ENCODE measurements at places on chromosomes 16 and 17.

GRCh38 chr17:2090210-2090641 lies 35.3 kb downstream of the HIC1 start:
- DNase-seq = no peak

- DNase-seq = no peak
Observed at GRCh38 chr17:9529033-9529700, 46.5 kb downstream of the STX8 start.

DNA sequence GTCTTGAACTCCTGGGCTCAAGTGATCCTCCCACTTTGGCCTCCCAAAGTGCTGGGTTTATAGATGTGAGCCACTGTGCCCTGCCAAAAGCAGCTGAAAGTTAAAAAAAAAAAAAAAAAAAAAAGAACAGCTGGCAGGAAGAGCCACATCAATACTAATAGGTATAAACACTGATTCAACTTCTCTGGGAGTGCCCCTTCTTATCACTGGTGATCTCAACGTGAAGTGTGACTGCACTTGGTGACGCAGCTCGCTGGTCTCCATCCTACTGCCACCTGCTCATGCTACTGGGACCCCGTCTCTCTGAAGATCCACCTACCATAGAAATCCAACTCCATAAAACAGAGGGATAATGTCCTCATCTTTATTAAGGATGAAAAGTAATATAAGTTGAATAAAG lies 40.8 kb downstream of the RNF157 start:
- no peak for DNase-seq

- peak; percentile 59 for DNase-seq
Observed at GRCh38 chr17:50297407-50297865, 23.2 kb downstream of the TMEM92 start.

DNA sequence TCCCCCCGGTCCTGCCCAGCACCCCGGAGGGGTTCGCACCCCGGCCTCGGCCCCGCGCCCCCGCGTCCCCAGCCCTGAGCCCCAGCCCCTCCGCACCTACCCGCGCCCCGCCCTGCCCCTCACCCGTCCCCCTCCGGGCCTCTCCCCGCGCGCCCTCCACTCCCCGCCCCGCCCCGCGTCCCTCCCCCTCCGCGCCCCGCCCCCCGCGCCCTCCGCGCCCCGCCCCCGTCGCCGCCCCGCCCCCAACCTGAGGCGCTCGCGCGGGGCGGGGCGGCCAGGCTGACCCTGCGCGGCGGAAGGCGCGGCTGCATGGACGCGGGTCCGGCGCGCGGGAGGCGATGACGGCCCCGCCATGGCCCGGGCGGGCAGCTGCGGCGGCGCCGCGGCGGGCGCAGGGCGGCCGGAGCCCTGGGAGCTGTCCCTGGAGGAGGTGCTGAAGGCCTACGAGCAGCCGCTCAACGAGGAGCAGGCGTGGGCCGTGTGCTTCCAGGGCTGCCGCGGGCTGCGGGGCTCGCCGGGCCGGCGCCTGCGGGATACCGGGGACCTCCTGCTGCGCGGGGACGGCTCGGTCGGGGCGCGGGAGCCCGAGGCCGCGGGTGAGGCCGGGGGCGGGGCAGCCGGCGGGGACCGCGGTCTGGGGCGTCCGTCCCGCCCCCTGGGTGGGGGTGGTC lies at the start of gene SPIRE2:
Gene SPIRE2, plus strand, starts transcription at position 277 of the 671 bp plus-strand sequence. Its CDS starts 76 bp downstream, at position 353.
- peak; percentile 36 for DNase-seq

DNA sequence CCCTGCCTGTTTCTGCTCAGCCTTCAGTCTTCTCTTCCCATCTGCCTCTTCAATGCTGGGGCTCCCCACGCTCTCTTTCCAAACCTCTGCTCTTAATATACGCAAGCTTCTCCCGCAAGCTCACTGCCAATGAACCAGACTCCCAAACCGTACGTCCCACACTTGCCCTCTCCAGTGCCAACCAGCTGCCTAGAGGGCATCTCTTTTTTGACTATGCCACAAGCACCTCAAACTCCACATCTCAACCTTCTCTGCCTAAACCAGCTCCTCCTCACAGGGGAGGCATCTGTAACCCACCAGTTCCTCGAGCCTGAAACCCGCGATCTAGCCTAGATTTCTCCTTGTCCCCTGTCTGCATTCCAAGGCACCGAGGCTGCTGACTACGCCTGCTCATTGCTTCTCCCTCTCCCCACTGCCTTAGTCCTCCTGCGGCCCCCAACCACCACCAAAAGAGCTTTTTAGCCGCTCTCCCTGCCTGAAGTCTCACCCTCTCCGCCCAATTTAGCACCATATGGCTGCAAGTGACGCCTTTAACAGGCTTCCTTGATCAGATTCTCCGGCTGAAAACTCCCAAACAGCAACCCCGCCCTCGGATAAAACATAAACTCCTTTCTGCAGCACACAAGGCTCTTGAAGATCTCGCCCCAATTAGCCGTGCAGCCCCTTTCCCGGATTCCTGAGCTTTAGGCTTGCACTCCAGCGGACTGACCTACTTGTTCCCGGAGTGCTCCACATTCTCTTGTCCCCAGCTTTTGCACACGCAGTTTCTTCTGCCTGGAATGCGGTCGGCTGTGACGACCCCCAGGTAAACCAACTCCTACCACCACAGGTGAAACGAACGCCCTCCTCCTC lies 1.5 kb downstream of the GGA2 start:
- DNase-seq = no peak

DNA sequence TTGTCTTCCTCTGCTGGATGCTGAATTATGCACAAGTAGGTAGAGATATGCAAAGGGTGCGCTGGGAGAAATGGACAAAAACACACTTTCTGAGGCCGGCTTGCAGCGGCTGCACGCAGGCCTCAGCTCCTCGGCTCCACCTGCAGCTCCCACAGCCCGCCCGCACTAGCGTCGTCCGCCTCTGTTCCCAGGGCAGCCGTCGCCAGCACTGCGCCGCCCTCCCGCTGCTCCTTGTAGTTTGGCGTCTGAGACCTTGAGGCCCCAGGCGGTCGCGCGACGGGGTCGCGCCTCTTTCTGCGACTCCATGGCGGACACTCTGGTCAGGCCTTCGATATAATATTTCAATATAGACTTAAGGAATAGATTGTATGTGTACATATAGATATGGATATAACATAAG lies 24.8 kb downstream of the SLFN12 start:
- no peak for DNase-seq

- no peak for DNase-seq
Observed at GRCh38 chr17:13128676-13129075, 110.8 kb upstream of the ELAC2 start.

DNA sequence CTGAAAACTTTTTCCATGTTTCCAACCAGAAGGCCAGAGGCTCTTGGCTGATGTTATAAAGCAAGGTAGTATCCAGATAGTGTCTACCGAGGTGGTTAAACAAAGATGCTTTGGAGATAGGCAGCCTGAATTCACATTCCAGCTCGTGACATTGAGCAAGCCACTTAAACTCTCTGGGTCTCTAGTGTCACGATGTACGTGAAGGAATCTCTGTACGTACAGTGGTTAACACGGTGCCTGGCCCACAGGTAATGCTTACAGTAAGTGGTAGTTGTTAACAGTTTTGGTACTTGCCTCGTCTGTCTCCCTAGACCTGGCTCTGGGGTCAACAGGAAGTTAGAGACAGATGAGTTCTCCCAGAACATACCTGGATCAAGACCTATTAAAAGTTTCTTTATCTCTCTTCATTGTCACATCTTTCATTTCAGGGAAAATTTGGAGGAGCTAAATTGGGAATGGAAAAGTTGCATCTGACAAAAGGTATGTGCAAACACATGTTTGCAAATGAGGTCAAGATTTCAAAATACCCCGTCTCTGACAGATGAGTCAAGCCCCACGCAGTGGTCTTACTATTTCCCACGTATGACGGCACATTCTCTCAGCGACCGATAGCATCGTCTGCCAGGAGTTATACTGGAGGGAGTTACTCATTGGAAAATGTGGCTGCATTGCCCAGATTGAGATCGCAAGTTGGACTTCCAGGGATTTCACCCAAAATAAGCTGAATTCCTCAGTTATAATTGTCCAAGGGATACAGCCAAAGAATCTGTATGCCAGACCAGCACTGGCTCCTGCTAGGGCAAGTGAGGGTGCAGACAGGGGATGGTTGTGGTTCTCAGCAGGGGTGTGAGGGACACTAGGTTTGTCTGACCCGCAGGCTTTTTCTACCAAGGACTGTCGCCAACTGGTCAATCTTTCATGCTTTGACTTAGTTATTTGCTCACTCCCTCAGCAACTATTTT lies 18.9 kb upstream of the MYH10 start:
- no peak for DNase-seq

- DNase-seq = no peak
Observed at GRCh38 chr17:77746393-77746792, 212.1 kb upstream of the TNRC6C start.

- no peak for DNase-seq
Observed at GRCh38 chr16:79988721-79989220, 388.2 kb upstream of the MAF start.

Data from stimulated activated CD8-positive, alpha-beta memory T cell treated with anti-CD3 and anti-CD28 coated beads, Interleukin-4, amount 100 ng/mL, for 1 hour (primary cell).